ENCODE measurements at places on chromosomes 3 and 15. TPM values are rescaled to one million over a fixed set of nuclear protein-coding genes. Genes with fewer than 3 reads are reported as not detected.

The RTP4 gene
- 2.8 TPM for total RNA-seq

The ILDR1 gene
- total RNA-seq, result not detected

The CHRM5 gene
- total RNA-seq, result 0.20 TPM

The CCR8 gene
- total RNA-seq, result not detected

The AADACL2 gene
- not detected for total RNA-seq

The ZNF80 gene
- total RNA-seq, result not detected

Measured in lung microvascular endothelial cell (primary cell).